ENCODE measurements at places on chromosomes 5 and 9.
A peak's percentile ranks its signal among the peaks of the same experiment; 100 is the strongest.

GRCh38 chr9:134381272-134381661 lies 55.0 kb downstream of the RXRA start:
- no peaks in the 10 kb centered on the region for H3K27me3 ChIP-seq
- H3K4me3 ChIP-seq, result peak overlapping the region; percentile 55
- H3K4me1 ChIP-seq, result peaks cover 44% of the 10 kb centered on the region
- no peak for DNase-seq
- peak overlapping the region; percentile 69 for H3K27ac ChIP-seq
- no peaks in the 10 kb centered on the region for H3K36me3 ChIP-seq

GRCh38 chr9:127970401-127971313 lies 10.1 kb downstream of the EEIG1 start:
- no peaks in the 10 kb centered on the region for H3K27me3 ChIP-seq
- peak overlapping the region; percentile 99 for H3K27ac ChIP-seq
- peaks cover 94% of the 10 kb centered on the region for H3K4me1 ChIP-seq

GRCh38 chr9:6006749-6007057 lies 8.7 kb downstream of the RANBP6 start:
- H3K27me3 ChIP-seq, result no peaks in the 10 kb centered on the region
- peak overlapping the region; percentile 96 for H3K4me3 ChIP-seq
- peaks cover 69% of the 10 kb centered on the region for H3K4me1 ChIP-seq

- H3K4me1 ChIP-seq, result no peaks in the 10 kb centered on the region
- H3K27me3 ChIP-seq, result no peaks in the 10 kb centered on the region
- no peak for DNase-seq
- H3K27ac ChIP-seq, result no peak overlapping the region
Measured at GRCh38 chr5:39794513-39795210, 369.9 kb upstream of the DAB2 start.

GRCh38 chr5:32182463-32183063 lies 8.4 kb upstream of the GOLPH3 start:
- no peak overlapping the region for H3K27ac ChIP-seq
- H3K27me3 ChIP-seq, result no peaks in the 10 kb centered on the region
- no peak overlapping the region for H3K4me3 ChIP-seq

GRCh38 chr9:23702311-23702922 lies 123.6 kb downstream of the ELAVL2 start:
- H3K36me3 ChIP-seq, result no peaks in the 10 kb centered on the region
- no peak overlapping the region for H3K4me3 ChIP-seq
- H3K27ac ChIP-seq, result no peak overlapping the region
- no peaks in the 10 kb centered on the region for H3K4me1 ChIP-seq

DNA sequence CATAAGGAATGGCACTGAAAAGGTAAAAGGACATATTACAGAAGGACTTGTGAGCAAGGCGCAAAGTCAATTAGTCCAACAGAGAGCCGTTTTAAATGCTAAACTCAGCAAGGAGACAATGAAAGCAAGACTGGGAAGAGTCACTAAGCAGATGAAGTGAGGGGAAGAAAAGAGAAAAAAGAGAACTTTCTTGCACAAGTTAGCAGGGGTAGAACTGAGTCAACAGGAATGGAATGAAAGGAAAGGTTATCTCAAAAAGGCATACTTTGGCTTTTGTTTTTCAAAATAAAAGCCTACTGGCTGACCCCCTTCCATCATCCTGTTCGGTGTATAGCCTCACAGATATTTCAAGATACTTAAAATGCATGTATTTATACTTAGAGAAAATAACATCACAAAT lies 75.0 kb downstream of the NR6A1 start:
- no peak overlapping the region for H3K27ac ChIP-seq
- H3K27me3 ChIP-seq, result no peaks in the 10 kb centered on the region
- H3K36me3 ChIP-seq, result no peaks in the 10 kb centered on the region
- H3K4me1 ChIP-seq, result no peaks in the 10 kb centered on the region

DNA sequence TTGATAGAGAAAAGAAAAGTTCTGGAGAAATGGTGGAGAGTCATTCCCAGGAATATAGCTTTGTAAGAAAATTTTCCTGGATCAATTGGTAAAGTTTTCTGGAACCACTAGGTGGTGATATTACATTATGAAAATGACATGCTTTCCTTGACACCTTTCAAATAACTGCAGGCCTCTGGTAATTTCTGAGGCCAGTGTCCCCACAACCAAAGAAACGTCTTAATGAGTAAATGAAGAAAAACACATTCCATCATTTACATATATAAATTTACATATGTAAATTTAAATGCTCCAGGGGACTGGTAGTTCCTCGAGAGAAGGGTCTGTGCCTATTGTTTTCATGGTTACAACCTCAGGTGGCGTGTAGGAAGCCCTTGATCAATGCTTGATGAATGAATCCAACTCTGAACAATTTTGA lies 17.2 kb upstream of the RGS3 start:
- H3K4me1 ChIP-seq, result no peaks in the 10 kb centered on the region
- H3K4me3 ChIP-seq, result no peak overlapping the region
- no peaks in the 10 kb centered on the region for H3K27me3 ChIP-seq

DNA sequence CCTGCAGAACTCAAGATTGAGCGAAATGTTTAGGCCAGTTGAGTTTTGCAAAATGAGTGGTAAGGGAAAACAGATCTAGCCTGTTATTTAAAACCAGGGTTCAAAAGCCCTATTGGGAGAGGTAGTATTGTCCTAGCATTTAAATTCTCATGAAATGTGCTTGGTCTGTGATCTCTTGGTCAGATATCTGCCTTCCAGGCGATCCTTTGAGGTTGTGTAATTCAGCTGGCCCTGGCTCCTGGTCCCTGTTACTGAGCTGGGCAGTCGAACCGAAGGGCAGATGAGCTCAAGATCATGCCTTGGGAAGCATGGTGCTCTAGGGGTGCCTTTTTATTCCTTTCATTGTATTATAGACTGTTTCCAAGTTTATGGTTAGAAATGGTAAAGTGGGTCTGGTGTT lies 14.4 kb downstream of the SAP30L start:
- H3K4me3 ChIP-seq, result no peak overlapping the region
- DNase-seq, result no peak
- H3K36me3 ChIP-seq, result peaks cover 4% of the 10 kb centered on the region
- H3K27ac ChIP-seq, result no peak overlapping the region
- H3K4me1 ChIP-seq, result no peaks in the 10 kb centered on the region

DNA sequence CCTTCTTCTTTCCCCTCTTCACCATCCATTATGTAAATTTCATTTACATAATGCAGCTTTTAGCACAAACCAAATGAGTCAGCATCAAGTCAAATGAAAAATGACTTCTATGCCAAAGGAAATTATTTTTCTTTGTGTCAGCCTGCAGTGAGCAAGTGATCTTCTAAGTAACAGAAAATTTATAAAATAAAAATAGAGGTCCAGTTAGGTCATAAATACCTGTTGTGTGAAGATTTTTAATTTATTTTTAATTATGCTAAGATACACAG lies 16.7 kb upstream of the THG1L start:
- no peaks in the 10 kb centered on the region for H3K36me3 ChIP-seq
- H3K4me3 ChIP-seq, result no peak overlapping the region
- no peaks in the 10 kb centered on the region for H3K27me3 ChIP-seq

- H3K4me1 ChIP-seq, result peaks cover 19% of the 10 kb centered on the region
- no peaks in the 10 kb centered on the region for H3K27me3 ChIP-seq
- no peak for DNase-seq
- H3K36me3 ChIP-seq, result no peaks in the 10 kb centered on the region
Measured at GRCh38 chr5:98975223-98975622, 46.4 kb upstream of the CHD1 start.

GRCh38 chr5:169426784-169427183 lies 125.8 kb upstream of the SLIT3 start:
- no peaks in the 10 kb centered on the region for H3K36me3 ChIP-seq
- H3K4me3 ChIP-seq, result no peak overlapping the region
- H3K27me3 ChIP-seq, result peaks cover 2% of the 10 kb centered on the region
- DNase-seq, result no peak

DNA sequence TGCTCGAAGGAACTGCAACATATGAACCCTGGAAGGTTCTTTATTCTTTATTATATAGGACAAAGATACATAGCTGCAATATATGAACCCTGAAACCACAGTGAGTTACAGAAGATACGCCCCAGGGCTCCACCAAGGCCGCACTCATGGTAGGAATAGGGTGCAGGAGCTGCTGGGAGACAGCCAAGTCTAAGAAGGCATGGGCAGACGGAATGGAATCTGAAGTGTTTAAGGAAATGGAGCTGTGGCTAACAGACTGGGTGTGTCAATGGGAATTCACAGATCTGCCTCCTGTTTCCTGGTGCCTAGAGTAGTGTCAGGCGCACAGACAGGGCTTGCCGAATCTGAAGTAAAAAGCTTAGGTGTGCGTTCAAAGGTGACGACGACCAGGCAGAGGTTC lies 286.4 kb downstream of the DENND1A start:
- no peak overlapping the region for H3K27ac ChIP-seq
- H3K4me1 ChIP-seq, result peaks cover 27% of the 10 kb centered on the region
- DNase-seq, result no peak

DNA sequence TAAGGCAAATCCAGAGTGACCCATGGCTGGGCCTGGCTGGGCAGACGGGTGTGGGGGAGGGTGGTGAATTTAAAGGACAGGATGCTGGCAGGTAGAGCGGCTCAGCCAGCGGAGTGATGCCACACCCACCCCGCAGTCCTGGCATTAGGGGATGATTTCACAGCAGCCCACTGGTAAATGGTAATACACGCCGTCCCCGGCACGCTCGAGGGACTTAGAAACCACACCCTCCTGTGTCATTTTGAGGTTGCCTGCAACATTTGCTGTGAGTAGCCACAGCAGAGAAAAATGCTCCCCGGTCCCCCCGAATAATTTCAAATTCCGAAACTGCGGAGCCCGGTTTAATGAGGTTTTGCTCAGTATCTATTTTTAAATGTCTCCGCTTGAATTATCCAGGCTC lies 71.3 kb upstream of the FCN2 start:
- no peaks in the 10 kb centered on the region for H3K36me3 ChIP-seq
- DNase-seq, result no peak
- H3K27ac ChIP-seq, result no peak overlapping the region
- H3K4me1 ChIP-seq, result peaks cover 2% of the 10 kb centered on the region

DNA sequence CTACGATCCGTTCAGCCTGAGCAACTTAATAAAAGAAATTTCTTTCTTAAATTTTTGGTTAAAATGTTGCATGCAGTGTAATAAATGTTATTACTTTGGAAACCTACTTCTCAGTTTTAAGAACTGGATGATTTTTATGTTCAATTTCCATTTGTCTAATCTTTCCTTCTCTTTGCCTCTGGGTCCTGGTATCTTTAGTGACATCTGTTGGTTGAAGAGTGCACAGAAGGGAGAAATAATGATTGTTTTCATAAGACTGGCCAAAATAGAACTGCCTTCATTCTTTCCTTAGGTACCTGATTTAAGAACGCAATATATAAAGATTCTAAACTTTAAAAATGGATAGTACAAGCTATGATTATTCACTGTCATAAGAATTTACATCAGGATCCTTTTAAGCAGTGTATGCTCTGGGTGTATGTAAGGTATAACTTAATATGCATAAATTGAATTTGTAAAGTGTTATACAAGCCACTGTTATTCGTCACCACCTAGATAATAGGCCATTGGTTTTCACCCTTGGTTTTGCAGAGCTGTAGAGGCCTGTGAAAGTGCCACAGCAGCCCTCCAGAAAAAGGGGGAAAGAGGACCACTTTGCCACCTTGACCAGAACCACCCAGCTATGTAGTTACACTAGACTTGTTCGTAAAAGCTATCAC lies 82.8 kb upstream of the TLX3 start:
- H3K36me3 ChIP-seq, result no peaks in the 10 kb centered on the region
- peaks cover 3% of the 10 kb centered on the region for H3K4me1 ChIP-seq
- H3K27me3 ChIP-seq, result no peaks in the 10 kb centered on the region

DNA sequence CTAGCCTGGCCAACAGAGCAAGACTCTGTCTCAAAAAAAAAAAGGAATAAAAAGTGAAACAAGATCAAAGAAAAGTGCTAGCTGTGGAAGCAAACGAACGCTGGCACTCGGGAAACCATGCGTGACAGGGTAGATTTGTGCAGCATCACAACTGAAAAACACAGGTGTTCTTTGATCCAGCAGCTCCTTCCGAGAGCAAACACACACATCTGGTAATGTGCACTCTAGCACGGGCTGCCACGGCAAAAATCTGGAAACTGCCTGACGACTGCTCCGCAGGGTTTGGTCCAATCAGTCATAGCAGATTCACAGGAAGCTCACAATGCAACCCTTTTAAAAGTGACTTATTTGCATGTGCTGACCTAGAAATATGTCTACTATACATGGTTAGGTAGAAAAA lies 80.0 kb downstream of the SYK start:
- no peak overlapping the region for H3K27ac ChIP-seq
- peaks cover 4% of the 10 kb centered on the region for H3K27me3 ChIP-seq
- no peaks in the 10 kb centered on the region for H3K4me1 ChIP-seq
- DNase-seq, result no peak
- peaks cover 12% of the 10 kb centered on the region for H3K36me3 ChIP-seq

DNA sequence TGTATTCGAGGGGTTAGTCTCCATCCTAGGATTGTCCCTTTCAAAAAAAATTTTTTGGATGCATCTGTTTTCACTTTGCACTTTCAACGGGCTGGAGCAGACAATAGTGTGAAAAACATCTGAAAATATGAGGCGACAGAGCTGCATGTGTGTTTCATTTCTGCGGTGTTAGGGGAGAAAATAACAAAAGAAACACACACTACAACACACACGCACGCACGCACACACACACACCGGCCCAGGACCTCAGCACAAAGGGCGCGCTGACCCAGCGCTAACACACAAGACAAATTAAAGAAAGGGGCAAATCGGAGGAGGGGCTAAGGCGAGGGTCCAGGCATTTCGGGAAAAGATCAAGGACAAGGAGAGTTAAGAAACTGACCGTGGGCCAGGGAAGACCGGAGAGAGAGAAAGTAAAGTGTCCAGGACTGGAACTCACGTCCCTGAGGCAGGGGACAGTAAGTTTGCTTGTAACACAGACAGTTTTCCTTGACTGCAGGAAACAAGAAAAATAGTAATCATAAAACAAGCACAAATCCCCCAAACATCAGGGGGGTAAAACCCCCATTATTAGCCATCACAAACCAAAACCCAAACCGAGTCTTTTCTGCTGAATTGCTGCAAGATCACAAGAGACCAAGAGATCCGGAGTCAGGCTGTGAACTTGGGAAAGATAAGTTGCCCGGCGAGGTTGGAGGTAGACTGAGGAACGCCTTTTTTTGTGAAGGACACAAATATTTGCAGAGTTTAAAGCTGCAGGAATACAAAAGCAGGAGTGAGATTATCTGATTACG lies 302.1 kb downstream of the PARP8 start:
- no peak overlapping the region for H3K27ac ChIP-seq
- no peak for DNase-seq
- H3K27me3 ChIP-seq, result peaks cover 56% of the 10 kb centered on the region

All from naive thymus-derived CD8-positive, alpha-beta T cell (primary cell).